CD4-positive, alpha-beta T cell treated with Interleukin-4 for 4 hours (primary cell): ENCODE measurements at places on chromosomes 16 and 17.

- DNase-seq = no peak
Observed at GRCh38 chr17:40433551-40434415, 9.5 kb upstream of the IGFBP4 start.

DNA sequence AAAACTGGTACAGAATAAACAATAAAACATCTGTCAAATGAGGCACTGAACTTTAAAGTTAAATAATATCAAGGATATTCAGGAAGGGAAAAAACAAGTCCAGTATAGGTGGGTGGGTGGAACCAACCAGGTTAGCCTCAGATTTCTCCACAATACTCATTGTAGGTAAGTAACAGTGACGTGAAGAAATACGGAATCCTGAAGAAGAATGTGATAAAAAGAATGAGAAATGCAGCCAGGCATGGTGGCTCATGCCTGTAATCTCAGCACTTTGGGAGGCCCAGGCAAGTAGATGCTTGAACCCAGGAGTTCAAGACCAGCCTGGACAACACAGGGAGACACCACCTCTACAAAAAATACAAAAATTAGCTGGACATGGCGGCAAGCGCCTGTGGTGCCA, 47.3 kb downstream of the UBE2G1 start:
- DNase-seq = no peak

DNA sequence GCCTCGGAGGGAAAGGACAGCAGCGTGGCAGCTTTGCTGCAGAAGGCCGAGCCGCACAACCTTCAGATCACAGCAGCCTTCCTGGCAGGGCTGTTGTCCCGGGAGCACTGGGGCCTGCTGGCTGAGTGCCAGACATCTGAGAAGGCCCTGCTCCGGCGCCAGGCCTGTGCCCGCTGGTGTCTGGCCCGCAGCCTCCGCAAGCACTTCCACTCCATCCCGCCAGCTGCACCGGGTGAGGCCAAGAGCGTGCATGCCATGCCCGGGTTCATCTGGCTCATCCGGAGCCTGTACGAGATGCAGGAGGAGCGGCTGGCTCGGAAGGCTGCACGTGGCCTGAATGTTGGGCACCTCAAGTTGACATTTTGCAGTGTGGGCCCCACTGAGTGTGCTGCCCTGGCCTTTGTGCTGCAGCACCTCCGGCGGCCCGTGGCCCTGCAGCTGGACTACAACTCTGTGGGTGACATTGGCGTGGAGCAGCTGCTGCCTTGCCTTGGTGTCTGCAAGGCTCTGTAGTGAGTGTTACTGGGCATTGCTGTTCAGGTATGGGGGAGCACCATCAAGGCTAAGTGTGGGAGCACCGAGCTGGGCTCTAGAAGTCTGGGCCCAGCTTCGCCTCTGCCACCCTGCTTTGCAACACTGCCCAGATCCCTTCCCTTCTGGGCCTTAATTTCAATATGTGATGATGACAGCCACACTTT, 18.6 kb downstream of the NOD2 start:
- no peak for DNase-seq

DNA sequence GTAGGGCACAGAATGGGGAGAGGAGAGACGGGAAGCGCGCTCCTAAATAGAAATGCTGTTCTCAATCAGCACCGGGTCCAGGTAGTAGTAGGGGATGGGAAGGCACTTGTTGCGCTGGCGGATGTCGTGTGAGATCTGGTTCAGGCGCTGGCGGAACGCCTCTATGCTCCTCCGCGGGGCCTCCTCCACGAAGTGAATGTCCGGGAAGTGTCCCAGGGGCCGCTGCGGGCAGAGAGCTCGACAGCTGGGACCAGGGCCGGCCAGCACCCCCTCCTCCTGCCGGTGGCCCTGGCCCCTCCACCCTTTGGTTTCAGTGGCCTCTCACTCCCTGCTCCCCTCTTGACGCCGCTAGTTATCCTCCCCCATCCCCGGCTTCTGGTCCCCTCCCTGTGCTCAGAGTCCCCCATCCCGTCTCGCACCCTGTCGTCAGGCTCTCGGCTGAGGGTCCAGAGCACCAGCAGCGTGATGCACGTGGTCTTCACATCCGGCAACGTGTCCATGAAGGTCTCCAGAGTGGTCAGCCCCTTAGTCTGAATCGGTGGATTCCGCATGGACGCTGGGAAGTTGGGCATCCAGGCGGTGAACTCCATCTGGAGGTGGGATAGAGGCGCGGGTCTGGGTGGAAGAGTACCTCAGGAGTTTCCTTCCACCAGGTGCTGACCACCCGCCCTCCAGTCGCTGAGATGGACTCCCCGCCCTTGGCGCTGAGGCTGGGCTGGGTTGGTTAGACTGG, 14.6 kb downstream of the ALOX12B start:
- DNase-seq = peak; percentile 11

DNA sequence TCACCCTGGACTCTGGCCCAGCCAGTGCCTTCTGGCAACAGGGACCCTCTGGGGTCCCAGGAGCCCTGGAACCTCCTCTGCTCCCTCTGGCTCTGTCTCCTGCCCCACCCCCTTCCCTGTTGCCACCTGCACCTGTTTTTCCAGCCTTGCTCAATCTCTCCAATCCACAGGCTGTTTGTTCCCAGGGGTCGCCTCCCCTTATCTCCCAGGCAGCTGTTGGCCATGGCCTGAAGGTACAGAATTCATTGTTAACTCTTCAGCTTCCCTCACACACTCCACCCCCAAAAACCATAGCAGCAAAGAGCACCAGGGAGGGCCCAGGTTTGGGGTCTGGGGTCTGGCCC, 39.3 kb upstream of the TOB1 start:
- no peak for DNase-seq
